ENCODE measurements at places on chromosomes 3 and 15.
A peak's percentile ranks its signal among the peaks of the same experiment; 100 is the strongest.

DNA sequence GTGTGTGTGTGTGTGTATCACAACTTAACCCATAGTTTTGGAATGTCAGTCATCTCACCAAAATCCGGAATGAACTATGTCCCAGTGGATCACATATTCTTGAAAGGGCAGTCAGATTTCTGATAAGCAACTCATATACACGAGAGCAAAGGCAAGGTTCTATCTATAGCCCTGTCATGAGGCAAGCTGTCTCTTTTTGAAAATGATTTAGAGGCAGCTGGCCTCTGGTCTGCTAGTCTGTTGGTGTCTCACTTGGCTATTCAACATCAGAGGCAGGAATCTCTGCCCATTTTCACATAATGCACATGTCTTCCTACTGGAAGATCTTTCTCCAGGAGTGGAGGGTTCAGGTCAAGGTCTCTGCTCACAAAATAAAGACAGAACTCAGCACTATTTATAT is 79.8 kb downstream of the CNTN6 start:
- DNase-seq = no peak

DNA sequence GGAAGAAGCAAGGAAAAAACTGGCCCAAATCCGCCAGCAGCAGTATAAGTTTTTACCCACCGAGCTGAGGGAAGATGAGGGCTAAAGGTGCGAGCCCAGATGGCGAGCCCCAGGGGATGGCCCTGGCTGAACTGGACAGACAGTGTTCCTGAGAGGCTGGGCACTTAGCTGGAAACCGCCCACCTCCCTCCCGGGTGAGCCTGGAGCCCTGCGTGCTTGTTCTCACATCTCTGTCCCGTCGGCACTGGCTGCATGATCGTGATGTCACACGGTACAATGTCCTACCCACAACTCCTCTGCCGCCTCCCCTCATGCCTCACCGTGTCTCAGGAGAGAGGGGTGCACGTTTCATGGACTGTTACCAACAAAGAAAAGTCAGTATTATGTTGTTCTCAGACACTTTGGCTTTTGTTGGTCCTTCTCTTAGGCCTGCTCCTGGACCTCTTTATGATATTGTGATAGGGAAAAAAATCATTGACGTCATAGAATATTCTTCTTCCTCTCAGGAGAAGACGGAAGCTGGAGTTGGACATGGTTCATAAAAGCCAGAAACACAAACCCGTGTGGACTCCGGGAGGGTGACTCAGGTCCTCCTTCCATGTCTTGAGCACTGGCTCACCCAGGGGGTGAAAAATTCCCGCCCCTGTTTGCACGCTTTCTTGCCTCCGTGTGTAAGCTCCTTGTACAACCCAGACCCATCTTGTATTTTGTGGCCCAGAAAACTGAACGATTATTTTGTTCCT is 201.8 kb upstream of the TPM1 start:
- DNase-seq = no peak

GRCh38 chr3:176041812-176042211 is 1155.5 kb downstream of the TBL1XR1 start:
- DNase-seq = no peak

DNA sequence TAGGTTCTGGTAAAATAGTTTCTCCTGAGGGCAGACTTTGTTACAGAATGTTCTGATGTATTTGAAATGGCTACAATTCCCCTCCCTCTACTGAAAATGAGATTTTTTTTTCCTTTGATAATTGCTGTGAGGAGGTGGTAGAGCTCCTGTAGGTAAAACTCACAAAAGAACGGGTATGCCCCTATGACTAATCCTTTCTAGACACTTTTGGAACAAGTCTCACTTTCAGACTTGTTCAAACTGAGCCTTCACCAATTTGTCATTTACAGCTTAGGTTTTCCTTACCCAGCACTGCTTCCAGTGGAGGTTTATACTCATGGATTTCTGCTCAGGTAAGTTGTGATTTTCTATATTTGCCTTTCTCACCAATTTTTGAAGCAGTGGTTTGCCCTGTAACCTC is 115.6 kb downstream of the NLGN1 start:
- no peak for DNase-seq

DNA sequence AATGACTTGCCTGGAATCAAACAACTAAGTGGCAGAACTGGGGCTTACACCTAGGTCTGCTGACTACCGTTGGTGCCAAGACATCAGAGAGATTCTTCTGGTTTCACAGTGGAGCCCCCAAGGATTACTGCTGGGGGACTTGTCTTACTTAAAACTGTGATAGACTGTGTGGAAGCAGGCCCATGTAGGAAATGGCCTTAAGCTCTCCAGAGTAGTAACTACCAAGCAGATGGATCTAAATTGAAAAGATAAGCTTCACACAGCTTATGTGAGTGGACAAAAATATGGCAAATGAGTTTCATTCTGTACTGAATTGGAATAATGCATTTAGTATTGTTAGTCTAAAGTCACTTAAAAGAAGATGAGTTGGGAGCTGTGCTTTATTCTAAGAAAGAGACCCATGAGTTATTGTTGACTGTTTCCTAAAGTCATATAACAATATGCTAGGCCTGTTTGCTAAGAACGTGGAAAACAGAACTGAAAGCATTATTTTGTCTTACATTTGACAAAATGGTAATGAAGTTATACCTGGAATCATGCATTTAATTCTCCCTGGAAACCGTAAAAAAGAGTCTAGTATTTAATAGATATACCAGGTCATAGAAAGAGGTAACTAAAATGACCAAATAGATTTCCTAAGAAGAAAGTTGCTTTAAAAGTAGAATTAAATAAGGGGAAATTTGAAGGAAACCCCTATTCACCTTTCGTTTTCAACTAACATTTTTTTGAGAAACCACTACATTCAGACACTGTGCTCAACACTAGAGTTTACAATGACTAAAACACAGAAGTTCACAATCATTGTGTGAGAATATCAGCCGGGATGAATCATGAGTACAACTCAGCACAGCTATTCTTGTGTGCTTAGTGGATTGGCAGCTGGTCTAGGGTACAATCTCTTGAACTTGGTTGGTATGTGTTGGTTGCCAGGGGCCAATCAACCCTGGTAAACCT is 13.0 kb upstream of the MAPK6 start:
- no peak for DNase-seq

GRCh38 chr15:39934397-39935071 is 619 bp downstream of the EIF2AK4 start:
- DNase-seq = no peak

GRCh38 chr15:31516874-31517273 is 190.2 kb downstream of the KLF13 start:
- no peak for DNase-seq

DNA sequence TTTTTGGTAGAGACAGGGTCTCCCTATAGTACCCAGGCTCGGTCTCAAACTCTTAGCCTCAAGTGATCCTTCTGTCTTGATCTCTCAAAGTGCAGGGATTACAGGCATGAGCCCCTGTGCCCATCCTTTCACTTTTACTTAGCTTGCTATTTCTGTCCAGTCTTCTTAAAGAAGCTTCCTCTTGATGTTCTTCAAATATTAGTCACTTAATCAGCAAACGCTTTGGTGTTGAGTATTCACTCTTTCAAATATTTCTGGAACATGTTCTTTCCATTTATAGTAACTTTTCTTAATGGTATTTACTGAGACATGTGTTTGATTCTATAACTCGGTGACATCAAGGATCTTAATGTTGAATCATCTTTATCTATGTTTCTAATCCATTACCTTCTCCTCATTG is 122.1 kb downstream of the CNTN6 start:
- DNase-seq = no peak

DNA sequence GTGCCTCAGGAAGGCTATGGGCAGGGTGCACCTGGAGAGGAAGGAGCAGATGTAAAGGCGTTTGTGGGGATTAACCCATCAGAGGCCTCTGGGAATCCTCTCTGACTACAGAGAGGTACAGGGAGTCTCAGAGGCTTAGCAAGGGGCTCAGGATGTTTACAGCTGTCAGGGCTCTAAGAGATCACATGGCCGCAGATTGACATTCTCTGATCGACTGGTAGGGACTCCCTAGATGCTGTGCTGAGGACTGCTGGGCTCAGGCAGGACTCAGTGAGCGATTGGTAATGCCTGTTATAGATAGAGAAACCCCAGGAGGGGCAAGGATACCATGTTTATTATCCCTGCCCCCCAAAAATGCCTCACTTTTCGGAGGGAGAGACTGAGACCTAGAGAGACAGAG is 103.5 kb downstream of the CORO2B start:
- DNase-seq = no peak

- peak; percentile 6 for DNase-seq
These were observed 37.0 kb upstream of the TRIM71 start for GRCh38 chr3:32780735-32781210.

GRCh38 chr15:39781147-39781966 is 1.3 kb downstream of the FSIP1 start:
- DNase-seq = no peak

DNA sequence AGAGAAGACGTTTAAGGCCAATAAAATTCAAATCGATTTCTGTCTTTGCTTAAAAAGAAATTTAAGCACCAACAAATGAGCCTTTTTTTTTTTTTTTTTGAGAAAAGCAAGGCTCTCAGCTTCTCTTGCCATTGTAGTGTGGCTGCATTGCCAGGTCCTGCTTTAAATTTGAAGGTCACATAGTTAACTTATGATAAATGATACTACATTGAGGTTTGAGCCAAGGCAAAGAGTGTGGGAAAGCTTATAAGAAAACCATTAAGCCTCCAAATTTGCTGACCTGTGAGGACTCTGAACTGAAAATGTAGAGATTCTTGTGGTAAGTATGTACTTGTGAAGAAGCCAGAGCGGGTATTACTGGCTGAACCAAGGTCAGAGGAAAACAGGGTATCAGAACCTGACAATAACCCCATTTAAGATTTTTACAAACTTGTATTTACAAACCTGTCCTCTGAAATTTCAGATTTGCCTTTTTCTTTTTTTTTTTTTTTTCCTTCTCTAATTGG is 519.7 kb upstream of the RGMA start:
- DNase-seq = no peak

DNA sequence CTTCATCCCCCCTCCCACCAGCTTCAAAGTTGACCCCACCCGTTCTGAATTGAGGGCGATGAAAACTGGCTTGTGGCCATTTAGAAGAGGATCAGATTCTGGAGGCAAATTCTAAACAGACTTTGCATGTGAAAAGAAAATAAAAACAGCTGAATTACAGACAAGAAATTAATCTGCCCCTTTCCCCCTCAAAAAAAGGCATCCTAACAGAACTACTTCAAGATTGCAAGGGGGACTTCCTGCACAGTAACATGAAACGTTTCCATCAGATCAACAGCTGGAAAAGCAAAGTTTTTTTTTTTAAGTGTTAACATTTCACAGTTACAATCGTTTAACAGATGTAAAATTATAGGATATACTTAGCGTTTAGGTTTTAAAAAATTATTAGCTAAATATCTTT is 229.3 kb downstream of the RORA start:
- no peak for DNase-seq

DNA sequence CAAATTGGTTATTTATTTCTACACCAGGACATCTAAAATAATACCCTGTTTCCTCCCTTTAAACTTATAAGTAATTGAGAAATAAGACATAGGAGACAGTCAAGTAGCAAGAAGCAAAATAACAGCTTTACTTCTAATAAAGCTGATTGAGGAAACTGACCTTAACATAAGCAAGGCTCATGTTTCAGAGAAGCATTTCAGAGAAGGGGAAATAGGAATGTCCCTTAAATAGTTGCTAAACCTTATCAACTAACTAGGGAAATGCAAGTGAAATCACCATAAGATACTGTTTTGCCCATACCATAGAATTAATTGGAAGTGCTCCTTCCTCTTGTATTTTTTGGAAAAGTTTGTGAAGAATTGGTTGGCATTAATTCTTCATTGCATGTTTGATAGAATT is 84.9 kb downstream of the B3GALNT1 start:
- no peak for DNase-seq

- DNase-seq = no peak
These were observed 103.3 kb downstream of the GOLIM4 start for GRCh38 chr3:167992381-167992780.

- DNase-seq = no peak
These were observed 100.9 kb upstream of the TLE3 start for GRCh38 chr15:70198441-70199123.

- DNase-seq = no peak
These were observed 146.4 kb upstream of the PFN2 start for GRCh38 chr3:150117076-150117475.

- no peak for DNase-seq
These were observed 592.8 kb downstream of the TUSC7 start for GRCh38 chr3:117302428-117302827.

DNA sequence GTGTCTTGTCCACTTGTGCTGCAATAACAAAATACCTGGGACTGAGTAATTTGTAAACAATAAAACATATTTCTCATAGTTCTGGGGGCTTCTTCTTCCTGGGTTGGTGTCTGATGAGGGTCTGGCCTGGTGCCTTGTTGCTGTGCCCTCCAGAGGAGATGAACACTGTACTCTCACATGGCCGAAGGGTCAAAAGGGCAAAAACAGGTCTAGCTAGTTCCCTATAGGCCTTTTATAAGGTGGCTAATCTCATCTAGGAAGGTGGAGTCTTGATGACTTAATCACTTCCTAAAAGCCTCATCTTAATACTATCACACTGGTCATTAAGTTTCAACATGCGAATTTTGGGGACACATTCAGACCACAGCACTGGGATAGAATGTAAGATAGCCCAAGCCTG is 228.4 kb downstream of the TLE3 start:
- no peak for DNase-seq

GRCh38 chr3:126314790-126315658 is 42.2 kb downstream of the KLF15 start:
- DNase-seq = no peak

- no peak for DNase-seq
These were observed 99.5 kb downstream of the DNAJB8 start for GRCh38 chr3:128367221-128367620.

DNA sequence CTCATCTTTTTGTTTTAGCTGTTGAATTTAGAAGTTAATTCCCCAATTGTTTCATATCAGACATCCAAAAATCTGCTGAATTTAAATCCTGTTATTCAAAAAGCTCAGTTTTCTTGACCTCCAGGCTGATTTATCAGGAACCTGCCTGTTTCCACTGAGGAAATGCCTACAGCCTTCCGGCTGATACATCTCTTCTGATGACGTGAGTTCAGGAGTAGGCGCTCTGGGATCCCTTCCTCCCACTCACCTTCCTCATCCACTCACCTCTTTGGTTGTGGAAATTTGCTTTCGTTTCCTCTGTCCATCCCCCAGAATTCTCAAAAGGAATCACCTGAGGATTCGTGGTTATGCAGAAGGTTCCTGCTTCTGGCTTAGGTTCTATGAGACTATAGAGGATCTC is 55.4 kb upstream of the ALDH1A3 start:
- no peak for DNase-seq

DNA sequence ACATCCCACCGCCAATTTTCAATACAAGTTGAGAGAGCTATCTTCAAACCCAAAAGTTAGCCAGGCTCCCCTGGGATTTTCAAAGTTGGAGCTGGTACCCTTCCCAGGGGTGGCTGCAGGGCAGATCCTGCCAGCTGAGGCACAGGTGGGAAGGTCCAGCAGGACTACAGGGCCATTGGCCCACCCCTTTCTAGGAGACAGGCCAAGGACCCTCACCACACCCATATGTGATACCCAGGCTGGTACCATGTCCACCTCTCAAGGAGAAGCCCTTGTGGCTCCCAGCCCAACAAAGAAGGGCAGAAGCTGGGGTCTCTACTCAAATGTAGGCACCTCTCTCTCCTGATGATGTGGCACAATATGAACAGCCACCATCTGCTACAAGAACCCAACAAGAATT is 8.0 kb downstream of the POC1A start:
- DNase-seq = no peak

Measured in stimulated activated CD4-positive, alpha-beta T cell treated with anti-CD3 and anti-CD28 coated beads, TNF-alpha, amount 100 ng/mL, for 4 hours (primary cell).